ENCODE measurements at places on chromosomes 7 and 10.

DNA sequence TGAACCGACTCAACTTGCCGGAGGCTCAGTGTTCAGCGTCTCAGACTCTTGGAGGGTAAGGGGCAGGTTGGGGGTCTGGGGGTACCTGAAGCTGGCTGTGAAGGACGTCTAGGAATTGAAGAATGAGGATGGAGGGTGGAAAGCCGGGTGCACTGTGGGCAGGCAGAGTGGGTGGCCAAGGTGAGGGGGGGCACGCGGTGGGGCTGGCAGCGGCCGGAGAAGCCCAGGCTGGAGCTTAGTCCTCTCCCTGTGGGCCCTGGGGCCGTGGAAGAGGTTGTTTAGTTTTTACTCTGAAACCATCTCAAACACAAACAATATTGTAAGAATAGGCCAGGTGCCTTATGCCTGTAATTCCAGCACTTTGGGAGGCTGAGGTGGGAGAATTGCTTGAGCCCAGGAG lies 83.4 kb downstream of the UNCX start:
- DNase-seq = no peak

DNA sequence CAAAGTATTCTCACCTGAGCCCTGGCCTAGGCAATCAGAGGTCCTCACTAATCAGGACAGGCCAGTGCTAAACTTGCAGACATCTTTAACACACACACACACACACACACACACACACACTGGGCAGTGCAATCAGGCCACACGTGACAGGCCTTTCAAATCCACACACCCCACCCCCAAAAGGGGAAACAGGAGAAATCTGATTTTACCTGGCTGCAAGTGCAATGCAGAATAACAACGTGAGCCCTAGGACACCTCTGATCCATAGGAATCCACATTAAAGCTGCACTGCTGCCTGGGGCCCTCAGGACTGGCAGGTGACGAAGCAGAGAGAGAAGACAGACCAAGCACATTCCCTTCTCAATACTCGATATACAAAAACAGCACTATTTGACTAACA lies 218.9 kb downstream of the FAM107B start:
- no peak for DNase-seq

DNA sequence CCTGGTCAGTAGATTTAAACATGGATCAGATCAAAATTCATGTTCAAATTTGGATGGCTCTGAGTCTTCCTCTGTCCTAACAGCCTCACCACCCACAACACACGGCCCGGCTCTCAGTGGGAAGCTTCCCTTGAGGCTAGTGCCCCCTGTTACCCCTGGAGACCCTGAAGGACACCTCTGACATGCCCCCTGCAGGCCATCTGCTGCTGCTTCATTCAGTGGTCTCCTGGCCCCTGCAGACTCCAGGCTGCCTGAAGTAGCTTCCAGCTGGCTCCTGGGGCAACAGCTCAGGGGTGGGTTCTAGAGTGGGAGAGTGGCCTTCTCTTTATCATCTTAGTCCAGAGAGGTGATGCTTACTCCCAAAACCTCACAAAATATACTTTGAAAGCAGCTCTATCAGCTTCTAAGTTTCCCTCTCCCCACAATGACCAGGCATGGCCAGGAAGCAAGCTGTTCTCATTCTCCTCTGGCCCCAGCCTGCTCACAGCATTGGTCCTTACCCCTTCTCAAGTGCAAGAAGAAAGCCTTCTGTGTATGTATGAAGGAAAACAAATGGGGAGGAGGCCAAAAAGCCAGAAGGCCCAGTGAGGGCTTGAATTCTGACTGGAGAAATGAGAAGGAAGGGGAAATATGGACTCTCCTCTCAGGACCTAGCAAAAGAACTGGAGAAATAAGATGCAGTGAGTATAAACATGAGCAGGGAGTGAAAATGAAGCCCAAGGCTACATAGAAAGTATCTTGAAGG lies 189.6 kb upstream of the INHBA start:
- no peak for DNase-seq

- no peak for DNase-seq
Measured at GRCh38 chr7:5541087-5541992, 117.7 kb upstream of the TNRC18 start.

- DNase-seq = peak; percentile 8
Measured at GRCh38 chr10:45454262-45454661, 80.2 kb downstream of the ALOX5 start.

DNA sequence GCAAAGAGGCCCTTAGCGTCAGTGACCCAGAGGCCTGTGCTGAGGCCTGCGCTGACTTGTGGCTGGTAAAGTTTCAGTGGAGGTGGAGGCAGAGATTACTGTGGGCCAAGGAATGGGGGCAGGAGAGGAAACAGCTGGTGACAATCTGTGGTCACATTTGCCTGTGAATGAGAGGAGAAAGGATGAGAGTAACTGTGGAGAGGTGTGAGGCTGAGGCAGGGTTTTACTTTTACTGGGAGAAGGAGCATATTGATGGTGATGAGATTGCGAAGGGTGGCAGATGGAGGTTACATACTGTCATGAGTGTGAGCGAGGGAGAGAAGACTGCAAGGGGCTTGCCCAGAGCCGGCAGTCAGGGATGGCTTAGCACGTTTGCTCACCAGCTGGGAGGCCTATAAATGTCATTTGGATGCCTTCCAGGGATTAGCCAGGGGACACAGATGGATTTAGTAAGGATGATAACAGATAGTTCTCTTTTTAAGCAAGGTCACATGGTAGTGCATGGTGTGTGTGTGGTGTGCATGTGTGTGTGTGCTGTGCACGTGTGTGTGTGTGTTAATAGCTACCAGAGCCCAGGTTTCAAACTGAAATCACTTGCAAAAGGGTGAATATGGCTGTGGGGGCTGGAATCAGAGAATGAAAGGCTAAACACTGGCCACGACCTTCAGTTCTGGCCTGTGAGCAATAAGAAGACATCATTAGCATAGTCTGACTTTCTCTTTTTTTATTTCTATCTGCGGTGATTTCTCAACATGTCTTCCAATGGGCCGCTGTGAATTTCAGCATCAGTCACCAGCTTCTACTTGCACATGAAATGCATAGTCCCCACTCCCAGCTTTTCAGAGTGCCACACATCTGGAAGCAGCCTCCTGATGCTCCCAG lies 291.5 kb upstream of the ZNF32 start:
- peak; percentile 50 for DNase-seq

DNA sequence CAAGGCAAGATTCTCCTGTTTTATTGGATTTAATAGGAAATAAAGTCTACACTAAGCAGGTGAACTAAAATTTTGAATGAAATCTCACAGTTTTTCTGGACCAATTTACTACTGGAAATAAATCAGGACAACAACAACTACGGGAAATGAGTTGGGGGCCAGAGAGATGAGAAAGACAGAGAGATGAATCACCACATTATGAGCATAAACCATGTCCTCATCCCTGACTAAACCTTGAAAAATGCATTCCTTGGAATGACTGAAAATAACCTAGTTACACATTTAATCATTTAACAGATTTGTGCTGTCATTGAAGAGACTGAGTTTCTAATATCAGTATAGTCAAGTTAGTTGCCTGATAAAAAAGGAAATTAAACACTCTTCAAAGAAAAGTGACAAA lies 608.4 kb upstream of the KCND2 start:
- DNase-seq = peak; percentile 78

GRCh38 chr7:40474790-40475680 lies 340.2 kb downstream of the SUGCT start:
- DNase-seq = no peak

DNA sequence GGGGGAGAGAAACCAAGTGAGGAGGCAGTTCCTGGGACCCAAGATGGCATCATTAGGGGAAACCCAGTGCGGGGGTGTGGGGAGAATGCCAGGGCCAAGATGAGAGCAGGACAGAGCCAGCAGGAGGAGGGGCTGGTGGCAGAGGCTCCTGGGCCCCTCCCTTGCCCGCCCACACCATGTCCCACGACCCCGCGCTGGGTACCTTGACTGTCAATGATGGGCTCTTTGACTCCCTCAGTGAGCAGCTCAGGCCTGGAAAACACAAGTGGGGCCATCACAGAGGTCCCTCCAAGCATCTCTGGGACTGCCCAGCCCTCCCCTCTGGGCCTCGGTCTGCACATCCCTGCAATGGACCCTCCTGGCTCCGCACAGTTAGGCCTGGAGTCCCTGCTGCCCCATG lies 75.4 kb downstream of the RABGEF1 start:
- DNase-seq = no peak

- DNase-seq = no peak
Measured at GRCh38 chr7:104126411-104126841, 81.4 kb downstream of the ORC5 start.

DNA sequence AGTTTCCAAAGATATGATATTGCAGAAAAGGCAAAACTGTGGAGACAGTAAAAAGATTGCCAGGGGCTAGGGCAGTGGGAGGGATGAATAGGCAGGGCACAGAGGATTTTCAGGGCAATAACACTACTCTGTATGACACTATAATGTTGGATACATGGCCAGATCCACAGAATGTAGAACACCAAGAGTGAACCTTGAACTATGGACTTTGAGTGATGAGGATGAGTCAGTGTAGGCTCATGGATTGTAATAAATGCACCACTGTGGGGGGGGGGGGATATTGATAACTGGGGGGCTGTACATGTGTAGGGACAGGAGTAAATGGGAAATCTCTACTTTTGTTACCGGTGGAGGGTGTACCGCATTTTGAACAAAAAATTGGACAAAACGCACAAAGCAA lies 77.4 kb downstream of the ALOX5 start:
- no peak for DNase-seq

DNA sequence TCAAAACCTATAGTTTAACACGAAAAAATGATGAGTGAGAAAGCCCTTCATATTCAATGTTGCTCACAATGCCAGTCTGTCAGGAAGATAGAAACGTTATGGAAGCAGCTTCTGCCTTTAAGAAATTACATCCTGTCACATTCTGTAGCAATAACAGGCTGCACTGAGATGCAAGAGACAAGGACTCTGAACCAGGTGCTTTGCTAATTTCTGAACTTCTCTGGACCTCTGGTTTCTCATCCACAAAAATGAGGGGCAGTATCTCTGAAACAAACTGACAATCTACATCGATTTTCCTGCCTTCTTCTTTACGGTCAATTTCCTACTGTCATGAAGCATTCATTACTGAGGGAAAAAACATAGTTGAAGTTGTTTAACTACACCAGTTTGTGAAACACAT lies 234.0 kb downstream of the SNX13 start:
- no peak for DNase-seq

DNA sequence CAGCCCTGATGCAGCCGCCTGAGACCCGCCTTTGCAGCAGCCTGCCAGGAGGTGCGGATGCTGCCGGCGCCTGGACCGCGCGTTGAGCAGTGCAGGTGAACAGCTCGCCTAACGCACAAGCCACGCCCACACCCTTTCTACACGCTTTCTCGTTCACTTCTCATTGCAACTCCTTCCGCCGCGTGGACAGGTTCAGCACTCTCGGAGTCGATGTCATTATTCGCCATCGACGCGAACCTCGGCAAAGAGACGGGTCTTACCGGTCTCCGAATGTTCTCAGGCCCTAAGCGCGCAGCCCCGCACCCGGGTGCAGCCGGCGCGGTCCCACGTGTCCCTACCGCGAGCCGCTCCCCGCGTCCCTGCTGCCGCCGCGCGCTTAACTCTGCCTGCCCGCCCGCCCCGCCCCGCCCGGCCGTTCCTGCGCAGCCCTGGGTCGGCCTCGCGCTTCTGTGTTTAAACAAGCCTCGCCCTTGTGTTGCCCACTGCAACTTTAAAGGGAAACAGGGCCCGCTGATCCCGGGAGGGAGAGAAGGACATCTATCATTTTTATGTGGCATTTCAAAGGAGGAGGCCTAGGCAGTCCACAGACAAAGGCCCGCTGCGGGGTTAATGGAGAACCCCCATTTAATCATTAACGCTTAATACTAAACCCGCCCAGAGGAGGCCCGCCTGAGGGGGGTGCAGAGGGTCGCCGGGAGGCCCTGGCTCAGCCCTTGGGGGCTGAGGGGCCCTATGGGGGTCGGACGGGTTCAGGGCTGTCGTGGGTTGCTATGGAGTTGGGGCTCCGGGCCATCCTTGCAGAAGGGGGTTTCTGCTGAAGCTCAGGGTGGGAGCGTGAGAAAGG lies 128.5 kb downstream of the WDR11 start:
- DNase-seq = peak; percentile 6

GRCh38 chr7:122352454-122352853 lies 47.9 kb upstream of the FEZF1 start:
- DNase-seq = no peak

DNA sequence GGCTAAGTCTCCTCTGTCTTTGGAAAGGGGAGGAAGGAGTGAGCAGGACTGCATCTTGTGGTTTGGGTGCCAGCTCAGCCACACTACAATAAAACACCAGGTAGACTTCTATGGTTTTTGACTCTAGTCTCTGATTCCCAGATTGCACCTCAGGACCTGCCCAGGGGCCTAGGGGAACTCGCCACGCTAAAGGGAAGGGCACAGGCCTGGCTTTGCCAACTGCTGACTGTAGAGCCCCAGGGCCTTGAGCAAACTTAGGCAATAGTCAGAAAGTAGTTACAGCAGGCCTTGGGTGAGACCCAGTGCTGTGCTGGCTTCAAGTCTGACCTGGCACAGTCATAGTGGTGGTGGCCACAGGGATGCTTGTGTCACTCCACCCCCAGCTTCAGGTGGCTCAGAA lies 24.2 kb upstream of the PRR15 start:
- DNase-seq = no peak

- DNase-seq = peak; percentile 17
Measured at GRCh38 chr7:2482725-2483451, 6.7 kb upstream of the GRIFIN start.

GRCh38 chr7:138625084-138625848 lies 75.9 kb downstream of the SVOPL start:
- DNase-seq = no peak

DNA sequence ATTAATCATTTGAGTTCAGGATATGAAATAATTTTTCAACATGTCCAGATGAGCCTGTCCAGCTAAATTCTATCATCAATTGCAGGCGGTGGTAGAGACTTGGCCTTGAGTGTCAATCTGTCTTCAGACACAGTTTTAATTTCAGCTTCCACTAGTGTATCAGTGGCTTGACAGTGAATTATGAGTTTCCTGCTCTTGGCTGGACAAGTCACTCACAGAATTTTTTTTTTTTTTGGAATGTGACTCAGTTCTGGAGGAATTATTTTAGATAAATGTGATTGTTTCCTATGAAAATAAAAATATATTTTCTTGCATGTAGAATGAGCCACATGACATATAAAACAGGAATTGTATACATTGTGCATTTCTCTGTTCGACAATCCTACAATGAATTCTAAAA lies 319.9 kb upstream of the AKR1E2 start:
- peak; percentile 26 for DNase-seq

DNA sequence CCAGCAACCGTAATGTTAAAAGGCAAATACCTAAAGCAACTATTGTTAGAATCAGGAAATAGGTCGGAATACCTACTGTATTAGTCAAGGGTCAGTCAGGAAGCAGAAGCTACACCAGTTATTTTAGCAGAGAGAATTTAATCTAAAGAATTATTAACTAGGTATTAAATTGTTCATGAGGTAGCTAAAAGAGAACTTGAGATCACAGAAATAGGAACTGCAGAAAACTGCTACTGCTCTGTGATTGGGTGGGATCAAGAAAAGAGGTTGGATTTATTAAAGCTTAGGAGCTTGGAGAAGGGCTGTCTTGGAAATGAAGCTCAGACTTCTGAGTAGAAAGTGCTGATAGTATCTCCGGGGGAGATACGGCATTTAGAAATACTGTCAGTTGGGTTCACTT lies 20.0 kb upstream of the ZNF438 start:
- peak; percentile 60 for DNase-seq
